ENCODE measurements at places on chromosomes 1 and 21. TPM values are rescaled to one million over a fixed set of nuclear protein-coding genes. Genes with fewer than 3 reads are reported as not detected.

Gene S100A14
- not detected for total RNA-seq

Gene ANGPTL3
- total RNA-seq: not detected

Gene PLA2G4A
- 0.81 TPM for total RNA-seq

DNA sequence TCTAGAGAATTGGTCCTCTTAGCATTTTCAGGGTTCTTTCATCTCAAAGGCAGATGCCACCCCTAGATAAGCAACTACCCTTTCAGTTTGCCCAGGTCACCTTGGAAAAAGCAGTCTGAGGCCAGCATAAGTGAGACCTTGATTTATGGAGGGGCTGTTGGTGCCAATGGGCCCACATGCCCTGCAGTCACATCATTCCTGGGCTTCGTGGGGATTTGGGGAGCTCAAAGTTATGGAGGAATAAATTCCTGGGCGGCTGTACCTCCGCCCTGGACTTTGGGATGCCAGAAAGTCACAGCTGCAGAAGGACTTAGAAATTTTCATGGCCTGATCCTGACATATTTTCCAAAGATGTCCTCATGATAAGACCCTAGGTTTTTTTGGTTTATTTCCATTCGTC lies 2.7 kb upstream of the SDHB start:
- DNase-seq: no peak

GRCh38 chr1:202280595-202280994 lies 61.1 kb downstream of the UBE2T start:
- no peak for DNase-seq

DNA sequence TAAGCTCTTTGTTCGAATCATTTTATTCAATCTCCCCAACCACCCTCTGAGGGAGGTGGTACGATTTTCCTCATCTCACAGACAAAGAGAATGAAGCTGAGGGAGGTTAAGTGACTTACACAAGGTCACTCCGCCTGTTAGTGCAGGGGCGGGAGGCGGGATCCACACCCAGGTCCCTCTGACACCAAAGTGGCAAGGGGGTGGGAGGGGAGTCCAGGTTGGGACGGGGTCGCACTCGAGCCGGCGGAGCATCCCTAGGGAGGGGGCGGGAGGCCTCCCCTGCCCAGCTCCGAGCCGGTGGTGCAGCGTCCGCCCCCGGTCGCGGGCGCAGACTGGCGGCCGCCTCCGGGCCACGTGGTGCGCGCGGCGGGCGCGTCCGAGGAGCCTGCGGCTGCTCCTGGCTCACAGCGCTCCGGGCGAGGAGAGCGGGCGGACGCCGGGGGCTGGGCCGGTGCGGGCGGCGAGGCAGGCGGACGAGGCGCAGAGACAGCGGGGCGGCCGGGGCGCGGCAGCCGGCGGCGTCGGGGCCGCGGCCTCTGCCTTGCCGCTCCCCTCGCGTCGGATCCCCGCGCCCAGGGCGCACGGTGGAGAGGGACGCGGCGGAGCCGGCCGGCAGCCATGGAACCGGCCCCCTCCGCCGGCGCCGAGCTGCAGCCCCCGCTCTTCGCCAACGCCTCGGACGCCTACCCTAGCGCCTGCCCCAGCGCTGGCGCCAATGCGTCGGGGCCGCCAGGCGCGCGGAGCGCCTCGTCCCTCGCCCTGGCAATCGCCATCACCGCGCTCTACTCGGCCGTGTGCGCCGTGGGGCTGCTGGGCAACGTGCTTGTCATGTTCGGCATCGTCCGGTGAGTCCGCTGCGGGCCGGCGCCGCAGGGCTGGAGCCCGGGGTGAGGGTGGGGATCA lies at the start of gene OPRD1:
OPRD1 (plus strand) TSS at position 405 of the 903 bp plus-strand sequence; CDS start at position 619, 214 bp downstream.
- peak; percentile 75 for DNase-seq

DNA sequence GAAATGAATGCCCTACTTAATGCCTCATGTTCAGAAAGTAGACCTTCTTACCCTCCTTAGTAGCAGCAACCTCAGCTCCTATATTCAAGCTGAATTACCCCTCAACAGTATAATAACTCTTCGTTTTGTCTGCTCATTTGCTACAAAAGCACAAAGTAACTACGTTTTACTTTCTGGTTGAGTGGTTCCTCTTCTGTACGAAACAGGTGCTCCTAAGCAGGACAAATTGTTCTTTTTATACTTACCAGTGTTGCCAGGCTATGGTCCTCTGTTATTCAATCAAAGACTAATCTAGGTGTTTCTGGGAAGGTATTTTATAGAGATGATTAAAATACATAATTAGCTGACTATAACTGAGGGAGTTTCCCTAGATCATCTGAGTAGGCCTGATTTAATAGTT lies 484.2 kb upstream of the ADAMTS5 start:
- no peak for DNase-seq

All from neural progenitor cell (in vitro differentiated cells).